ENCODE measurements at places on chromosomes 12 and 14.

- no peak for DNase-seq
Measured at GRCh38 chr12:125267114-125267513, 201.9 kb downstream of the AACS start.

DNA sequence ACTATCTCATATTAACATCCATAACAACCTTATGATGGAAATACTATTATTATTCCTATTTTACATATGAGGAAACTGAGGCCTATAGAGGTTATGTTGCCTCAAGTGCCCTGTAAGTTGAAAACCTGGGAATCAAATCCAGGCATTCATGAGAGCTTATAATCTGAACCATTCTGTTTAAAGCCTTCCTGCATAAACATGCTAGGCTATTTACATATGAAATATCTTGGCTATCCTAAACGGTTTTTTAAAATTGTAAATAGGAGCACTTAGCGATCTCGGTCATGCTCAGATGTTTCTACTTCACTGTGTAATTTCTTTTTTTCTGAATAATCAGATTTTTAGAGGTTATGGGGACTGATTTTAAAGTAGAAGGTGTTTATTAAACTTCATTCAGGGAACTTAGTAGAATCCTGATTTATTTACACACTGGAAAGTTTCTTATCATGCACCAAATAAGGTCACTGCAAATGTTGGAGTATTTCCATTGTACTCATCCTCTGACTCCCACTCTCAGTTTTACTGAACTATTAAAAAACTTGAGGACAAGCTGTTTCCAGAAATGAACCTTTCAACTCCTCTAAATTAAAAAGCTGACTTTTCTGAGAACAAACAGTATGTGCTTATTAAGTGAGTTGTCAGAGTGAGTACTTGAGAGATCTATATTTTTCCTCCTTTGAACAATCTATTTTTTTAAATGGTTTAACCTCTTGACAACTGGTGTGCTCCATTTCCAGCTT is 141.7 kb downstream of the PIK3C2G start:
- DNase-seq, result no peak

DNA sequence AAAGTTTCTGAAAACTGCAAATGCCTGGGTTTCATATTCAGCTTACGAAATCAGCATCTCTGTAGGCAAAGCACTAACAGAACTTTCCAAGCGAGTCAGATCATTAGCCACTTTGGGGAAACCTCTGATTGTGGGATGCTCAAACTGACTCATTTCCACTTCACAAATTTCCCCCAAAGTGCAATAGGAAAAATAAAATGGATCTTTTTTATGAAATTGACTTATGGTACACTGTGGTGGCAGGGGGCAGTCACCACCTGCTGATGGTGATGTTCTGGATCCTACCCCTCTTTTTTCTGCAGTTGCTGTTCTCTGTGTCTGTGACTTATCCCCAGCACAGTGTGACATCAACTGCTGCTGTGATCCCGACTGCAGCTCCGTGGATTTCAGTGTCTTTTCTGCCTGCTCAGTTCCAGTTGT is 5.6 kb downstream of the TCTN1 start:
- DNase-seq, result no peak

- no peak for DNase-seq
Measured at GRCh38 chr14:70018713-70019211, 139.5 kb downstream of the SMOC1 start.

- peak; percentile 40 for DNase-seq
Measured at GRCh38 chr12:95838125-95838524, 20.6 kb upstream of the SNRPF start.

DNA sequence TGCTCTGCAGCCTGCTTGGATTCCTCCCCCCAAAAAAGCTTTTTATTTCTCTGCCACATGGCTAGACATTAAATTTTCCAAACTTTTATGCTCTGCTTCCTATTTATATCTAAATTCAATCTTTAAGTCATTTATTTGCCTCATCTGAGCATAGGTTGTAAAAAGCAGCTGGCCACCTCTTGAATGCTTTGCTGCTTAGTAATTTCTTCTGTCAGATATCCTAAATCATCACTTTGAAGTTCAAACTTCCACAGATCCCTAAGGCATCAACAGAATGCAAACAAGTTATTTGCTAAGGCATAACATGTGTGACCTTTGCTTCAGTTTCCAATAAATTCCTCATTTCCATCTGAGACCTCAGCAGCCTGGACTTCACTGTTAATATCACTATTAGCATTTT is 209.6 kb downstream of the FSCB start:
- no peak for DNase-seq

GRCh38 chr14:30355431-30355913 is 203.5 kb upstream of the G2E3 start:
- DNase-seq, result no peak

DNA sequence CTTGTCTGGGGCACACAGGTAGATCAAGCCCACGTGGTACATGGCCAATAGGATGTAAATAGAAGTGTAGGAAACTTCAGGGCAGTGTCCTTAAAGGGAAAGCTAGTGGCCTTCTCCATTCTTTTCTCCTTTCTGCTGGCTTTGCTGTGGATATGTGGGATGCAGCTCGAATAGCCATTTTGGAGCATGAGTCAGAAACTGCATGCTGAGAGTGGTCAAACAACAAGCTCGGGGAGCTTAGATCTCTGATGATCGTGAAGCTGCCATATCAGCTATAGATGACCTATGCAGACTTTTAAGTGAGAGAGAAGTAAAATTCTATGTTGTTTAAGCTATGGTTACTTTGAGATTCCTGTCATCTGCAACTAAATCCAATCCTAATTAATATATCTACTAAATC is 241.3 kb upstream of the DAAM1 start:
- DNase-seq, result no peak

GRCh38 chr14:53035336-53036210 is 84.7 kb upstream of the FERMT2 start:
- no peak for DNase-seq

- DNase-seq, result no peak
Measured at GRCh38 chr12:18926188-18926587, 188.3 kb downstream of the CAPZA3 start.

GRCh38 chr12:107512391-107512790 is 173.2 kb upstream of the PWP1 start:
- no peak for DNase-seq

GRCh38 chr14:76133103-76133502 is 18.6 kb upstream of the GPATCH2L start:
- DNase-seq, result no peak

DNA sequence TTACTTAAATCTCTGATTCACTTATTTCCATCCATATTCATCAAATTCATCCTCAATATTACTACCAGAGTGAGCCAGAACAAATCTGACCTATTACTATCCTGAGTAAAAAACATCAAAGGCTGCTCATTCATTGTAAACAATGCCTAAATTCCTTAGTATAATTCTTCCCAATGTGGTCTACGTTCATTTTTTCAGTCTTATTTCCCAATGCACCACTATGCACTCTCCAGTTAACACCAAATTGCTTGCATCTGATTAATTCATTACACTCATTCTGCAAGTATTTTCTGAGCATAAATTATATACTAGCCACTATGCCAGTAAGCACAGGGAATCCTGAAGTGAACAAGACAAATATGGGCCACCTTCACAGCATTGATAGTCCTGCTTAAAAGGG is 110.0 kb downstream of the EPS8 start:
- DNase-seq, result no peak

- no peak for DNase-seq
Measured at GRCh38 chr12:20436316-20436715, 68.0 kb downstream of the PDE3A start.

GRCh38 chr14:43141636-43142191 is 1365.4 kb downstream of the FSCB start:
- DNase-seq, result no peak

DNA sequence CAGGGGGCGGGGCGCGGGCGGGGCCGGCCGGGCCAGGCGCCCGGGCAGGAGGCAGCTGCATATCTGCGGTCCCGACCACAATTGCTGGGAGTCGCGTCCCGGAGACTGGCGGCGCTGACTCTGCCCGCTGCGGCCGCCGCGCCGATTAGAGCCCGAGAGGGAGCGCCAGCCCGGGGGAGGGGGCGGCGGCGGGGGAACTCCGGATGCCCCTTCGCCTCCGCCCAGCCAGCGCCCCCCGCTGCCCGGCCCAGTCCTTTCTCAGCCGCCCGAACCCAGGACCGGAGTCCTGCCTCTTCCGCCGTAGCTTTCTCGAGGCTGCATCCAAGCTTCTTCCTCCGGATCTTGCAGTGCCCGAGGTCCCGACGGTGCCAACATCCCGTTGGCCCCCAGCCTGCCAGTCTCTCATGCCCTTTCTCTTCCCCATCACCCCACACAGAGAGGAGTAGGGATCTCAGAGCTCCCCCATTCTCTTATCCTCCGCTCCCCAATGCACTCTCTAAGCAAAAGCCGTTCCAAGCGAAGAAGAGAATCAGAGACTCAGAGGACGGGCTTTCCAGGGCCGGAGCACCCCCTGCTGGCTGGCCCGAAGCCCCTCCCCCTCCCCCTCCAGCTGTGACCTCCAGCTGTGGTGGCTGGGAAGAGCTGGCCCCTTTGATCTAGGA is 8.8 kb upstream of the SP7 start:
- peak; percentile 10 for DNase-seq

DNA sequence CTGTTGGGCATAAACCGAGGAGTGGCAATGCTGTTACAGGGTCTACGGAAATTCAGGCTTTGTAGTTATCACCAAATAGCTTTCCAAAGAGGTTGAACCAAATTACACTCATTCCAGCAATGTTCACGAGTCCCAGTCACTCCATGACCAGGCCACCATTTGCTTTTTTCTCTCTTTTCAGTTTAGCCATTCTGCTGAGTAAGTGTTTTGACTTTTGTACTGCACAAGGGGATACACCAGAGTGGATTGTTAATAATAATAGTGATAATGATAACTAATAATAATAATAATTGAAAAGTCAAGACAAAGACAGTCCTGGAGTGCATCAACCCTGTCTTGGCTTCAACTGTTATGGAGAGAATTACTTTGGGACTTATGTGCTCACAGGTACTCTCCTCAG is 343.5 kb downstream of the AACS start:
- DNase-seq, result no peak
